ENCODE measurements at places on chromosomes 7 and 10. TPM values are rescaled to one million over a fixed set of nuclear protein-coding genes. Genes with fewer than 3 reads are reported as not detected.

GRCh38 chr7:54394834-54395233 lies 147.3 kb upstream of the VSTM2A start:
- H3K27ac ChIP-seq = no peak overlapping the region
- no peak for DNase-seq
- no peaks in the 10 kb centered on the region for H3K4me1 ChIP-seq

DNA sequence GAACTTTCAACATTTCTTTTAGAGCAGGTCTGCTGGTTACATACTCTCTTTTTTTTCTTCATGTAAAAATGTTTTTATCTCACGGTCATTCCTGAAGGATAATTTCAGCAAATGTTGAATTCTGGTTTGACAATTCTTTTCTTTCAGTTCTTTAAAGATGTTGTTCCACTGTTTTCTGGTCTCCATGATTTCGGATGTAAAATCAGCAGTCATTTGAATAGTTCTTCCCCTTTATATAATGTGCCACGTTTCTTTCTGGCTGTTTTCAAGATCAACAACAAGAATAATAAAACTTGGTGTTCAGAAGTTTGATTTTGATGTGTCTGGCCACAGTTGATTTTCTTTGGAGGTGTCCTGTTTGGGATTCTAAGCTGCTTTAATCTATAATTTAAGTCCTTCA lies 14.0 kb upstream of the MRPS33 start:
- H3K27me3 ChIP-seq = no peaks in the 10 kb centered on the region
- H3K27ac ChIP-seq = no peak overlapping the region
- DNase-seq = no peak
- no peaks in the 10 kb centered on the region for H3K4me1 ChIP-seq
- H3K4me3 ChIP-seq = no peak overlapping the region
- H3K36me3 ChIP-seq = no peaks in the 10 kb centered on the region

GRCh38 chr10:104193787-104194186 lies 38.4 kb downstream of the CFAP43 start:
- H3K27me3 ChIP-seq = no peaks in the 10 kb centered on the region
- no peaks in the 10 kb centered on the region for H3K36me3 ChIP-seq
- H3K4me3 ChIP-seq = no peak overlapping the region
- no peak overlapping the region for H3K27ac ChIP-seq
- DNase-seq = no peak
- H3K4me1 ChIP-seq = no peaks in the 10 kb centered on the region

- H3K4me3 ChIP-seq = no peak overlapping the region
- DNase-seq = no peak
- H3K36me3 ChIP-seq = no peaks in the 10 kb centered on the region
- H3K27ac ChIP-seq = no peak overlapping the region
- no peaks in the 10 kb centered on the region for H3K4me1 ChIP-seq
Observed at GRCh38 chr7:4437916-4438315, 244.2 kb upstream of the FOXK1 start.

DNA sequence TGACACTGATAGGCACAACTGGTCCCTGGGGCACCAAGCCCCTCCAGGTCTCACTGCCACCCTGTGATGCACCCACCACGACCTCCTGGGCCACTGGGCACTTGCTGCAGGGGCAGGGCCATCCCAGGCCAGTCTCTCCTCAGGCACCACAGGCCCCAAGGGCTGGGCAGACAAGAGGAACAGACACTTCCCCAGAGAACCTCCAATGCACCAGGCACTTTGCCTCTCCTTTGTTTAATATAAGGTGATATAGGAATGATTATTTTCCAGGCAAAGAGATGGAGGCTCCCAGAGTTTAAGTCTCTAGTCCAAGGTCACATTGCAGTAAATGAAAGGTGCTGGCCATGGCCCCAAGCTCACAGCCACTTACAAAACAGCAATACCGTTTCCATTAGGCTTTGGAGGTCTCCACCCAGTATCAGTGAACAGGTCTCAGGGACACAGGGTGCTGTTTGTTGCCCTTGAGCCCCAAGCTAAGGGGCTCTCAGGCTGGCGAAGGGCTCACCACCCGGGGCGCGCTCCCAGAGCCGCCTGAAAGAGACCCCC lies 4.5 kb downstream of the DEPP1 start:
- H3K27ac ChIP-seq = peak overlapping the region; percentile 57
- H3K27me3 ChIP-seq = no peaks in the 10 kb centered on the region
- DNase-seq = peak; percentile 42
- peak overlapping the region; percentile 56 for H3K4me3 ChIP-seq
- H3K4me1 ChIP-seq = peaks cover 53% of the 10 kb centered on the region

- no peak overlapping the region for H3K27ac ChIP-seq
- no peaks in the 10 kb centered on the region for H3K36me3 ChIP-seq
- no peaks in the 10 kb centered on the region for H3K27me3 ChIP-seq
Observed at GRCh38 chr7:17632384-17632783, 307.9 kb downstream of the SNX13 start.

DNA sequence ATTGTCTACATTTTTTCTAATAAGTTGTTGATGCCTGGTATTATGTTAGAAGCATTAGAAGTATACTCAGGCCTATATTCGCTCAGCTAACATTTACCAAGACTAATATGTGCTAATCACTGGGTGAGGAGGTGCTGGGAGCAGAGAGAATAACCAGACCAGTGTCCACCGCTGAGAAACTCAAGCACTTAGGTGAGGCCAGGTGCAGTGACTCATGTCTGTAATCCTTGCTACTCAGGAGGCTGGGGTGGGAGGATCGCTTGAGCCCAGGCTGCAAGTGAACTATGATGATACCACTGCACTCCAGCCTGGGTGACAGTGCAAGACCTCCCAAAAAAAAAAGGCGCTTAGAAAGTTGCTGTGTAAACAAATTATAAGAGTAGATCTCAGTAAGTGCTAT lies 182.2 kb upstream of the AOAH start:
- no peak overlapping the region for H3K4me3 ChIP-seq
- no peak for DNase-seq
- H3K27ac ChIP-seq = no peak overlapping the region
- no peaks in the 10 kb centered on the region for H3K4me1 ChIP-seq
- H3K27me3 ChIP-seq = no peaks in the 10 kb centered on the region
- no peaks in the 10 kb centered on the region for H3K36me3 ChIP-seq

GRCh38 chr7:78690174-78690573 lies 763.3 kb downstream of the MAGI2 start:
- H3K27ac ChIP-seq = no peak overlapping the region
- no peak overlapping the region for H3K4me3 ChIP-seq
- no peak for DNase-seq

The LIPF gene
- not detected for polyA plus RNA-seq

GRCh38 chr10:68572151-68572550 lies 12.0 kb downstream of the TET1 start:
- H3K27ac ChIP-seq = no peak overlapping the region
- no peak overlapping the region for H3K4me3 ChIP-seq
- DNase-seq = no peak

The ZSCAN25 gene
- polyA plus RNA-seq = 4.5 TPM

DNA sequence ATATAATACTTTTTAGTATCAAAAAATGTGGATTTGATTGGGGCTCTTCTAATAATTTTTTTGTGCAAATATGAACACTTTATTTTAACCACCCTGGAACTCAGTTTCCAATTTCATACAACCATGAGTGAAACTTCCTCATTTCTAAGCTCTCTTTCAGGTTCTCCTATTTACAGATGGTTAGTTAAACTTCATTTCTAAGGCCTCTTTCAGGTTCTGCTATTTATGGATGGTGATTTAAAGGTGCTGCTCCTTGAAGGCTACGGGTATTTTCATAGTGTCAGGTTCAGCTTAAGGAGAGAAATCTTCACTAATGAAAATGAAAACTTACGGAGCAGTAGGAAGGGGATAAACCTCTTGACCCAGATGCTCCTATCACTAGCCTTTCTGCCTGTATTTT lies 568.3 kb downstream of the KIF20B start:
- H3K4me1 ChIP-seq = no peaks in the 10 kb centered on the region
- peaks cover 2% of the 10 kb centered on the region for H3K27me3 ChIP-seq
- H3K27ac ChIP-seq = no peak overlapping the region
- no peak for DNase-seq
- H3K36me3 ChIP-seq = no peaks in the 10 kb centered on the region

The PON3 gene
- 4.9 TPM for polyA plus RNA-seq

The MINPP1 gene
- polyA plus RNA-seq = 27.6 TPM

DNA sequence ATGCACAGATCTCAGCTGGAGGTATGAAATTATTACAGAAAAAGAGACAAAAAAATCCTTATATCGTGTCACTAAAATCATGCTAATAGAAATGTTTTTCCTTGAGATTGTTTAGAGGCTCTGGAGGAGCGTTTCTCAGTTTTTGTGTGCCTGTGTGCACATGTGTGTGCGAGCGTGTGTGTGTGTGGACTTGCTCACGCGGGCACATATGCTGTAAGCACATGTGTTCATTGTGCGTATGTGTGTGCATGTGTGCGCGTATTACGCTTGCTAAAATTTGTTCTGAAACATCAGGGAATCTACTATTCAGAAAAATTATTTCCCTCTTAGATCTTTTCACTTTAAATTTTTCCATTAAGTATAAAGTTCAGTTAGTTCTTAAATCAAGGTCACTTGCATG lies 1111.2 kb downstream of the NRG3 start:
- H3K4me3 ChIP-seq = no peak overlapping the region
- no peaks in the 10 kb centered on the region for H3K4me1 ChIP-seq
- H3K36me3 ChIP-seq = no peaks in the 10 kb centered on the region
- DNase-seq = no peak
- H3K27ac ChIP-seq = no peak overlapping the region
- no peaks in the 10 kb centered on the region for H3K27me3 ChIP-seq

DNA sequence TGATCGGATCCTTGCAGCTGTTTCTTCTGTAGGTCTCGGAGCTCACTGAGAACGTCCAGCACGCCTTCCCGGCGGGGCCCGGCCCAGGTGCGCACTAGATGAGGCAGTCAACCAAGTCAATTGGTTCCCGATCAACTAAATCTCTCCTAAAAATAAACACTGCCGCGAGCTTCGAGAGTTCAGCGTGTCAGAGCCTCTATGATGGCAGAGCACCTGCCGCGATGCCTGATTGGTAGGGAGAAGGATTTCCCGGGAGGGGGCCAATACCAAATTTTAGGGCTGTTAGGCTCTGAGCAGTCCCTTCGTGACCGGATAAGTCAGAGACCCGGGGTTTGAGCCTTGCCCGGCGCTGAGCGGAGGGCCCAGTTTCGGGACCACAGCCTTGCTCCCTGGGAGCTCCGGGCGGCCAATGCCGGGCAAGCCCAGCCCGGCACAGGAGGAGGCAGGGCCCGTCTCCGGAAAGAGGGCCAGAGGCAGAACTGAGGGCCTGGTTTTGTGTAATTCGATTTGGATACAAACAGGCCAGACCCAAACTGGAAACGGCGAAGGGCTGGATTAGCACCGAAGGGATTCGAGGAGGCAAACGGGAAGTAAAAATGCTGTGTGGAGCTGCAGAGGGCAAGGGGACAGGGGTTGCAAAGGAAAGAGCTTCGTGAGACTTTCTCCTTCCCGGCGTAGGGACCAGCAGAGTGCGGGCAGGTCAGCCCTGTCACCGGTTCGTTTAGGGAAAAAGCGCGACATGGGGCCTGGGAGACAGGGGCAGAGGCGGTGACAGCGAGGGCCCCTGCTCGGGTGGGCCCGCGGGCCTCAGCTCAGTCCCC lies 569 bp downstream of the SLC26A5 start:
- DNase-seq = no peak
- H3K27me3 ChIP-seq = peaks cover 45% of the 10 kb centered on the region
- H3K4me3 ChIP-seq = no peak overlapping the region
- peaks cover 7% of the 10 kb centered on the region for H3K4me1 ChIP-seq

The ZNF722 gene
- not detected for polyA plus RNA-seq

DNA sequence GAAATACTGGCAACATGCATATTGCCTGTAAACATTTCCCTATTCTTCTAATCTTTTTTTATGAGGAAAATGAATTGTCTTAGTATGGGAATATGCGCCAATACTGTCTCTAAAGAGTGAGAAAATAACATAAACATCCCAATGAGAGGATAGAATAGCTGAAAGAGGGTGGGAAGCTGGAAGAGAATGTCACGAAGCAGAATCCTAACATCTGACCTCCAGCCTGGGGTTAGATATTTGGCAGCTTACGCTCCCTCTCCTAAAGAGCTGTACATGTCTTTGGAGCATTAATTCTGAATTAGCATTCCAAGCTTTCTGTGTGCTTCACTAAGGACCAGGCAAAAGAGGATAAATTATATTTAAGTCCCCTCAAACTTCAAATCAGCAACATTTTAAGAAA lies 31.6 kb upstream of the SLC16A12 start:
- H3K27me3 ChIP-seq = no peaks in the 10 kb centered on the region
- H3K4me1 ChIP-seq = no peaks in the 10 kb centered on the region
- no peak overlapping the region for H3K4me3 ChIP-seq
- DNase-seq = no peak
- H3K36me3 ChIP-seq = no peaks in the 10 kb centered on the region
- no peak overlapping the region for H3K27ac ChIP-seq

GRCh38 chr7:107854989-107855388 lies 36.0 kb upstream of the DLD start:
- no peaks in the 10 kb centered on the region for H3K36me3 ChIP-seq
- H3K4me3 ChIP-seq = no peak overlapping the region
- peaks cover 21% of the 10 kb centered on the region for H3K4me1 ChIP-seq
- H3K27me3 ChIP-seq = no peaks in the 10 kb centered on the region
- no peak for DNase-seq

- H3K27ac ChIP-seq = no peak overlapping the region
- no peaks in the 10 kb centered on the region for H3K36me3 ChIP-seq
- no peaks in the 10 kb centered on the region for H3K27me3 ChIP-seq
- DNase-seq = no peak
Observed at GRCh38 chr7:139180700-139181311, 50.2 kb upstream of the UBN2 start.

- no peak overlapping the region for H3K27ac ChIP-seq
- no peaks in the 10 kb centered on the region for H3K4me1 ChIP-seq
- no peak for DNase-seq
- no peak overlapping the region for H3K4me3 ChIP-seq
Observed at GRCh38 chr7:4862156-4862555, 326 bp upstream of the PAPOLB start.

The UNC5B gene
- 2.5 TPM for polyA plus RNA-seq

DNA sequence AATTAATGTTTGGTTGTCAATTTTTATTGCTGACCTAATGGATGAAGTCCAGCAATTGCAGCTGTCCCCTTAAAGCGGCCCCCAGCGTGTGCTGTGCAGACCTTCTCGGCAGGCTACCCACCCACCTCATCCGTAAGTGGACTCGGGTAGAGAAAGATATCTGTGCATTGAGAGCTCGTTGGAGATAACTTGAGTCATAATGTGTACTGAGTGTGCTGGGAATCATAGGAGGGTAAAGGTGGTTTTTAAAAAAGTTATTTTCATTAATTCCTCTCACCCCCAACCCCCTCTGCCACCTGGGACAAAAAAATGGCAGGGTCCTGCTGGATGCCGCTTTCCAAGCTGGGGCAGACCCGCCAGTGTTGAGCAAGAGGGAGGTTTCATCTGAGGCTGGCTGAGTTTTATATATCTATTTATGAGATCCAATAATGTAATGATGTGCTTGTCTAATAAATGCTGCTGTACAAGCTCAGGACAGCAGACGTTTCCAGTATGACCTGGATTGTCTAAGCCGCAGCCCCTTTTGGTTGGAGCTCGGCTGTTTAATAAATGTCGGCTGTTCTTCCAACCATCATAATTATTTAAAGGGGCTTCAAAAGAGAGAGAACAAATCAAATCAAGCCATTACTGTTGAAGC lies 119.1 kb downstream of the NKX6-2 start:
- H3K27me3 ChIP-seq = no peaks in the 10 kb centered on the region
- no peak overlapping the region for H3K27ac ChIP-seq
- H3K4me1 ChIP-seq = no peaks in the 10 kb centered on the region
- no peak for DNase-seq
- no peak overlapping the region for H3K4me3 ChIP-seq
